Epithelial cell of prostate (primary cell): ENCODE measurements at places on chromosomes 11 and 22.
A peak's percentile ranks its signal among the peaks of the same experiment; 100 is the strongest.

GRCh38 chr22:32353292-32353691, 4.4 kb upstream of the RFPL3 start:
- DNase-seq: no peak

DNA sequence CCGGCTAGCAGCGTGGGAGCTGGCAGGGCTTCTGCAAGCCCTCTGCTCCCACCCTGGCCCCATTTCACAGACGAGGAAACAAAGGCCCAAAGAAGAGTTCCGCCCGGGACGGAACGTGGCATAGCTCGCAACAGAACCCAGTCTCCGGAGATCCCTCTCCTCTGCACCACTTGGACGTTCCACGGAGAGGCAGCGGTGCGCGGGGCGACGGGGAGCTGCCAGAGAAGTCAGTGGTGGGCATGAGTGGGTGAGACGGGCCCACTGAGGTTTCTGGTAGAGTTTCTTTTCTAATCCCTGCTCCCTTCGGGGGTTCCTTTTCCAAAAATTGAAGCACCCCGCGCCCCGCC, 554 bp upstream of the NECTIN1 start:
- DNase-seq: no peak

DNA sequence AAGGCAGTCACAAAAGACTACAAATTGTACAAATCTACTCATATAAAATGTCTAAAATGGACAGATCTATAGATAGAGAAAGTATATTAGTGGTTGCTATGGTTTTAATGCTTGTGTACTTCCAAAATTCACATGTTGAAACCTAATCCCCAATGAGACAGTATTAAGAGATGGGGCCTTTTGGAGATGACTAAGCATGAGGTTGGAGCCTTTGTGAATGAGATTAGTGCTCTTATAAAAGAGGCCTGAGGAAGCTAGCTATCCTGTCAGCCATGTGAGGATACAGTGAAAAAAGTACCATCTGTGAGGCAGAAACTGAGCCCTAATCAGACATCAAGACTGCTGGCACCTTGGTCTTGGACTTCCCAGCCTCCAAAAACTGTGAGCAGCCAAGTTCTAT, 82.6 kb downstream of the CYP2R1 start:
- DNase-seq: no peak

DNA sequence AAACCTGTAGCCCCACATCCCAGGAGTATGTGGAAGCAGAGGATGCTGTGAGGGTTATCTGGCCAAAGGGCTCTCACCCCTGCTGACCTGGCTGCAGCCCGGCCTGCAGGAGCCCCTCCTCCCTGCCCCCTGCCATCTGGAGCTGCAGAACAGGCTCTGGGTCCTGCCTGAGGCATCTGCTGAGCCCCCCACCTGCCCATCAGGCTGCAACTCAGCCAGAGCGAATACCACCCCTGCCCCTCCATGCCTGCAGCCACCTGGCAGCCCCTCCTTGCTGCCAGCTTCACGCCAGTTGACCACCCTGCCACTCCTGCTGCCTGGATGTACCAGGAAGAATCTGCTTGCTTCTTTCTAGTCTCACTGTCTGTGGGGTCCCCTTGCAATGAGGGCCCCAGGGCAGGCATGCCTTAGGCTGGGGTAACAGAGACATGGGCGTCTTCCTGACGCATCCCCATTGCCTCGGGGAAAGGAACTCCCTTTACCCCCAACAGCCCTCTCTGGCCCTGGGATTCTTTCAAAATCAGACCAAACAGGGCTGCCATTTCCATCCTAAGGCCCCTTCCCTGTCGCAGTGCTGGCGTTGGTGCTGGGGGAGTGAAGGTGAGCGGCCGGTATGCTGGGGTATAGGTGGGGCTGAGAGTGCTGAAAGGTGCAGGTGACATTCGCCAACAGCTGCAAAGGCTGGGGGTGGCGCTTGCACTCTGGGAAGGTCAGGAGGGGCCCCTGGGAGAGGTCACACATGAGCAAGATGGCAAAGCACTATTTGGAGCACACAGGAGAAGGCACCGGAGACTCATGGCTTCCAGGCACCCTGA, 1334.6 kb downstream of the TBC1D22A start:
- DNase-seq: no peak

- DNase-seq: no peak
Observed at GRCh38 chr22:48276994-48277867, 1514.8 kb downstream of the TBC1D22A start.

DNA sequence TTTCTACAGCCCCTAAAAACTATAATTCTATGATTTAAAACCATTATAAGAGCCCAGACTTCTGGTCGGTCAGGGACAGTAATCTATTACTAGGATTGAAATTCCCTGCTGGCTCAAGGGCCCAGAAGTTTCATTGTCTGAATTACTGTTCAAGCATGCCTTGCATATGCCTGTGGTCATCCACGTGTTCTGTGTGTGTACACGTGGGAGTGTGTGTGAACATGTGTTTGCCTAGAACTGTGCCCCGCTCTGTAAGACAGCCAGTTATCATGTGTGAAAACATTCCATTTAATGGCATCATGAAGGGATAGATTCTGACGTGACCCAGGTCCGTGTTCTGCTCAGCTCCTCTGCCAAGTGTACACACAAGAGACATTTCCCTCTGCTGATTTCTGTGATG, 189.3 kb upstream of the NECTIN1 start:
- no peak for DNase-seq

- no peak for DNase-seq
Observed at GRCh38 chr11:115939104-115939730, 435.0 kb upstream of the CADM1 start.

- DNase-seq: no peak
Observed at GRCh38 chr11:46701078-46701654, 335 bp downstream of the ZNF408 start.

DNA sequence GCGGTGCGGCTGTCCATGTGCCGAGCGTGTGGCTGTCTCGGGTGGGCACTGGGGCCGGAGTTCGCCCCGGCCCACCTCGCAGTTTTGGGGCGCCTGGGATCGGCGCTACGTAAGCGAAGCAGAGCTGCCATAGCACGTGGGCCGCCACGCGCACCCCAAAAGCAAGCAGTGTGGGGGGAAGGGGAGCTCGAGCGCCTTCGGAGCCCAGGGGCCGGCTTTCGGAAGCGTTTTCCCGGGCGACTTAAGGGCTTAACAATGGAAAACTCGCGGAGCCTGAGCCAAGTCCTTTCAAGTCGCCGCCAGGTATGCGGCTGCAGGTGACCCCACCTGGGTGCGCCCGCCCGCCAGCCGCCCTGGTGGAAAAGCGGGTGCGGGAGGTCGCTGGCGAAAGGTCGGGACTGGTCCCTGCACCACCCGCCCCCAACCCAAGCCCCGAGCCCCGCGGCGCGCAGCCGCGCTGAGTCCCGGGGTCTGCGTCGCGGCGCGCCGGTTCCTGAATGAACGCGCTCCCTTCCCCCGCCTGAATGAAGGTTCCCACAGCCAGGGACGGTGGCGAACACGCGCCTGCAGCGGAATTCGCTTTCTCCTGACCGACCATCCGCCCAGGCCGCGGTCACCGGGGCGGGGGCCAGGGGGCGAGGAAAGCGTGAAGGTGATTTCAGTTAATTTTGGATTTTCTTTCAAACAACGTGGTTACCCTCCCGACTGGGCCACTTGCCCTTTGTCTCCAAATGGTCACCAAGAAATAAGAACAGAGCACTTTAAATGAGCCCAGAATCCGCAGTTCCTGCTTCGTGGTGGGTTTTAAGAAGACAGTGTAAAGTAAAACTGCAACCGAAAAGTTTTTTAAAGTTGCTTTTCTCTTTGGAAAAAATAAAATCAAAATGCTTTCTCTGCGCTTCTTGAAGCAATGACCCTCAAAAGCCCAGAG, 2.8 kb upstream of the CCND1 start:
- no peak for DNase-seq

DNA sequence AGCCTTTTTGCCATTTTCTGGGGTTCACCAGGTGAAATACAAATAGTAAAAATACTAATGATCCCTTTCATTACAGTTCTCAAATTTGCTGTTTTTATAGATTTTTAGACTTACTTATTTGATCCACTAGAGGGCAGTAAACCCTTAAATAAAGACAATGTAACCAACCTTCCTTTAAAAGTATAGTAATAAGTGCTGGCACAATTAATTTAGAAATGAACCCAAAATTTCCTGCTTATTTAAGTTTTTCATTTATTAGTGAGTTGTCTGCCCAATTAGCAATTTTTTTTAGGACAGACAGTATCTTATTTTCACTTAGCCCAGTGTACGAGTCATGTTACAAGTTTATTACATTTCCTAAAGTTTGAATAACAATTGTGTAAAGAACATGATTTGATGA, 4.7 kb downstream of the DDIAS start:
- DNase-seq: no peak

GRCh38 chr11:31813391-31814175, 2.5 kb upstream of the PAX6 start:
- no peak for DNase-seq

GRCh38 chr22:50737728-50738648, at the start of gene ACR:
ACR (plus strand) TSS chr22:50738204; CDS start chr22:50738236, 32 bp downstream.
- no peak for DNase-seq

- DNase-seq: no peak
Observed at GRCh38 chr22:45580726-45581381, 78.2 kb downstream of the FBLN1 start.

- no peak for DNase-seq
Observed at GRCh38 chr11:124740277-124740882, 638 bp downstream of the NRGN start.

DNA sequence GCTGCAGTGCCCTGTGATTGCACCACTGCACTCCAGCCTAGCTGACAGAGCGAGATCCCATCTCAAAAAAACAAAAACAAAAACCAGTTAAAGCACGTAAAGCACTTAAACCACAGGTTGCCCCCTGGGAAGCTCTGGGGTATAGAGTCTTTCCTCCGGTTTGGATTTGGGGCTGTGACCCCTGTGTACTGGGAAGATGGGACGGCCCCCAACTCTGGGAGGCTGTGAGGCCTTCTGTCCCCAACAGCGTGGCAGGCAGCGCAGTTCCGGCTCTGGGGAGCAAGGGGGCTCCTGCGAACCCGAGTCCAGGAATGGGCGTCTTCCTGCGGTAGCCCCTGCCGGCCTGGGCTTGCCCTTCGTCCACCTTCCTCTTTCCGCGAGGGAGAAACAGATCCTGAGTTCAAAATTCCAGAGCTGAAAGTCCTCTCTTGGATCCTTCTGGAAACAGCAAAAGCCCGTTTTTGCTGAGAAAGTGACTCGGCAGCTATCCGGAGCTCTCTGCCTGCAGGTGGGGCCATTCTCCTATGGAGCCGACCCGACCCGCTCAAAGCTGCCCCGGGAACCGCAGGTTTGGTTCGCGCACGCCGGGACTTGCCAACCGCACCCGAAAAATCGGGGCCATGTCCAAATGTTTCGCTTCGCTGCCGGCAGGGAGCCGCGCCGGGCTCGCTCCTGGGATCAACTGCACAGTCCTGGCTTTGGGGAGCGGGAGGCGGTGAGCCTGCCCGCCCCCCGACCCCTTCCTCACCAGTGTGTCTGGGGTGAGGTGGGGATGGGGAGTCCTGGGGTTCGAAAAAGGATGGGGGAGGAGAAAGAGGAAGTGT, 36.3 kb upstream of the POLA2 start:
- peak; percentile 33 for DNase-seq

- DNase-seq: no peak
Observed at GRCh38 chr11:2315395-2316168, 13.8 kb downstream of the TSPAN32 start.
